ENCODE measurements at places on chromosomes 5 and 9.

GRCh38 chr5:175889910-175890684 lies 18.7 kb downstream of the CPLX2 start:
- DNase-seq, result no peak

GRCh38 chr5:130045334-130045733 lies 141.1 kb downstream of the CHSY3 start:
- DNase-seq, result no peak

DNA sequence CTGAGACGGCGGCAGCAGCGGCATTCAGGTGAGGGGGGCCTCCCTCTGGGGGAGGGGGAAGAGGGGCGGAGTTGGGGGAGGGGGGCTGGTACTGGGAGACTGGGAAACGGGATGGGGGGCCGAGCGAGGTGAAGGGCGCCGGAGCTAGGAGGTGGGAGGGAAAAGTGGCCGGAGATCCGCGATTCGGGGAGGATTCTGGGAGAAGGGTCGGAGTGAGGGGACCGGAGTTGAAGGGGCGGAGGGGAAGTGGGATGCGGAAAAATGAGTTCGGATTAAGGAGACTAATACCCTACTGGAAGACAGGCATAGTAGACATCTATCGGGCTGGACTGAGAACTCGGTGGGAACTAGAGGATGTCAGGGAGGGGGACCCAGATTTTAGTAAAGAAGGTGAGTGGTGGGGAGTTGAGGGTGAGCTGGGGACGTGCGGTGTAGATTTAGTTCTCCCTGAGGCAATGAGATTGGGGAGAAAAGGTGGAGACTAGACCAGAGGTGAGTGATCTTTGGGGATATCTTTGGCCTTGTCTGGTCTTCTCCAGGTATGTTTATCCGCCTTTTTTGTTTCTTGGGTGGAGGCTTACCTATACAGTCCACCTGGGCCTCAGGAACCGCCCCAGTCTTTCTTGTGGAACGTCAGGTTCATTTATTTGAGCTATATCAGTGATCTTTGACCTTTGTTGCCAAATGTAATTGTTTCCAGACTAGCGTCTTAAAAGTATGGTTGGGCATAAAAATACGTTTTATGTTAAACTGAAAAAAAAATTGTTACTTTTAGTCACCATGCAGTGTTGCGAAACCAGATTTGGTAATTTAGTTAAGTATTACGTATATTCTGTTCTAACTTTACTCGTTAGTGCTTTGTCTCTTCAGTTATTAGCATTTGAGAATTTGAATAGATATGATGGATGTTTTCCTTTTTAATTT lies 632 bp downstream of the UBAP1 start:
- DNase-seq, result no peak

DNA sequence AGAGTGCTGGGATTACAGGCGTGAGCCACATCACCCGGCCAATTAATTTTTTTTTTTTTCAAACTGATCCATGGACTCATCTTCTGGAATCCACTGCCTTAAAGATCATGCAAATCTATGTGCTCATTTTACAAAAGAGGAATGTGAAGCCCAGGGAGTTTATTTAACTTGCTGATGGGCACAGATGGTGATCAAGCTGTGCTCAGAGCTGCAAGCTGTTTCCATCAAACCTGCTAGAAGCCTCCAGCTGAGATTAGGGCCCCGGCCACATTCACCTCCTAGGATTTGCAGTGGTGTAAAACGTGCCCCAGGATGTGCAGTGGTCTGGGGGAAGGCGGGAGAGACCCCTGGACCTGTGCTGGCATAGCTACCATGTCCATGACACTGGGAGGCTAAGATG lies 56.1 kb upstream of the TUT7 start:
- DNase-seq, result no peak

GRCh38 chr9:126517833-126518356 lies 95.8 kb upstream of the LMX1B start:
- DNase-seq, result no peak
